ENCODE measurements at places on chromosomes 11 and 22. TPM values are rescaled to one million over a fixed set of nuclear protein-coding genes. Genes with fewer than 3 reads are reported as not detected.
A peak's percentile ranks its signal among the peaks of the same experiment; 100 is the strongest.

Gene EMID1
- 7.9 TPM for total RNA-seq

GRCh38 chr11:114259124-114259526 is 37.1 kb upstream of the NNMT start:
- no peak for DNase-seq

DNA sequence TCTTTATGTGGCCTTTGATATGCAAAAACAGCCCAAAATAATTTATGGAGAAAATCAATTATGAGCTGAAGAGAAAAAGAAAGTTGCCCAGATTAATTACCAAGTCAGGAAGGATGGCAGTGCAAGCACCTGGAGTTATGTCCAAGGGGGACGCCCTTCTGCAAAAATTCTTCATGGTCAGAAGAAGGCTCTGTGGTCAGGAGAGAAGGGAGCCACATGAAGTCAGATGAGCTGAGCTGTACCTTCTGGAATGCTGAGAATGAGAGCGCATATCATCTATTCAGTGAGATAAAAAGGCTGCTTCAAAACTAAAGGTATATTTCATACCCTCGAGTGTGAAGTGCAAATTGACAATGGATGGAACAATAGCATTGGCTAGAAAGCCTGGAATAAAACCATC is 607.4 kb downstream of the NTM start:
- DNase-seq: no peak

DNA sequence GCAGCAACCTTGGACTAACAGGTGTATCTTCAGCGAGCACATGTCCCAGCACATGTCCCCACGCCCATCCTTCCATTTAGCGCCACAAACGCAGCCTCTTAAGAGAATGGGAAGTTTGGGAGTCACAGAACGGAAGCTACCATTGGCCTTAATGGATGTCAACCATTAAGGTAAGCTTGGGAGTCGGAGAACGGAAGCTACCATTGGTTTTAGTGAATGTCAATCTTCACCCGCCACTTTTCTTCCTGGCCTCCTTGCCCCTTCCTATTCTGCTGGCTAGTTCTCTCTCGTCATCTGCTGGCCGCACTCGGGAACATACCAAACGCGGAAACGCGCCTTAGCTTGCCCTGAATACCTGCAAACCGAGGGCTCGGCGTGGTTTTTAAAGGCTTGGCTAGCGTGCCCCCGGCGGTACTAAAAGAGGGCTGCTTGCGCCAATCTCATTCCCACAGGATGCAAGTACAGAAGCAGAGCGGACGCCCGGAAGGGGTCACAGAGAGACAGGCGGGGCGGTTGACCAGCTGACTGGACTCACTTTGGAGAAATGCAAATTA is 24.3 kb downstream of the GLYATL1 start:
- DNase-seq: no peak

- peak; percentile 65 for DNase-seq
Observed at GRCh38 chr11:96313163-96313562, 29.8 kb downstream of the MAML2 start.

DNA sequence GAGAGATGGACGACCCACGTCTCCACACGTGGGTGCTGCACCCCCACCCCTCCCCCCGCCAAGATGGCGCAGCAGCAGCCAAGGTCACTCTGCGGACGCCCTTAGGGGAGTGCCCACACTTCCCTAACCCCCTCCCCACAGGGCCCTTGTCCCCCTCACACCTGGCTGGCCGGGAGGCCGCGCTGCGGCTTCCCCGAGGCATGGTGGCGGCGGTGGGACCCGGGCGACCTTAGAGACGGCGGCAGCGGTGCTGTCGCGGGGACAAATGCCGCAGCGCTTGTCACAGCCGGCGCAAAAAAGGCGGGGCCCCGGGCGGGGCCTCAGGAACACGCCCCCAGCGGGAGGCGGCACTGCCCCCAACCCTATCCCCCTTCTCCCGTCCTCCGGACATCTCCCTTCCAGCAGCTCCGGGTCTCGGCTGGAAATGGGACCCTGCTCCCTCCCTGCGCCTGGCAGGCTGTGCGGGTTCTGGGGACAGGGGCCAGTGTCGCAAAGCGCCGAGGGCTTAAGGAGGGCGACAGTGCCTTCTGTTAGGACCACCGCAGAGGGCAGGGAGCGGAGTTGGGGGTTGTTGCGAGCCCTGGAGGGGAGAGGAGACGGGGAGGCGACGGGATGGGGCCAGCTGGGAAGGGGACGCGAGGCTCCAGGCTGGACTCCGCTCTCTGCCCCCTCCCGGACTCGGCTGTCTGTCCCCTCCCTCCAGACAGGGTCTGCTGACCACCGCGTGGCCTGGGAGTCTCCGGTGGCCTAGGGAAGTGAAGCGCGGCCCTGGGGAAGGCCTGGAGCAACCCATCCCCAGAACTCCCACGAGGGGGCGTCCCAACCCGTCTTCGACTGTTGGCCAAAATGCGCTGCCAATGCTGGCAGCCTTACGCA is at the start of gene CHCHD10:
TSS of gene CHCHD10 (minus strand) at position 300 of the 876 bp plus-strand sequence. CDS start at position 202, 98 bp downstream.
- DNase-seq: peak; percentile 85

GRCh38 chr11:35077709-35078469 is 61.1 kb upstream of the CD44 start:
- no peak for DNase-seq
